ENCODE measurements at places on chromosomes 16 and 17.

- DNase-seq = no peak
Observed at GRCh38 chr16:54253118-54253517, 33.5 kb downstream of the IRX3 start.

DNA sequence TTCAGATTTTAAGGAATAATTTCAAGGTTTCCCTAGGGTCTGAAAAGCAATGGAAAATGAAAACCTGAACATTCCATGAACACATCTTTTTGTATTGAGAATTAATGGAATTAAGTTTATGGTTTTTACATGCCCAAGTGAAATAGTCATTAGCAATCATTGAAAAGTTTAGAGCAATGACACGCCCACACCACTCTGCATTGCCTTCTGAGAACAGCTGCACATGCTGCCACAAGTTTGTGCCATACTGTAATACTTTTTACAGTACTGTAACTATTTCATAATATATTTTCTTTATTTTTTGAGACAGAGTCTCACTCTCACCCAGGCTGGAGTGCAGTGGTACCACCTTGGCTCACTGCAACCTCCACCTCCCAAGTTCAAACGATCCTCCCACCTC is 345.2 kb upstream of the PMFBP1 start:
- DNase-seq = no peak

DNA sequence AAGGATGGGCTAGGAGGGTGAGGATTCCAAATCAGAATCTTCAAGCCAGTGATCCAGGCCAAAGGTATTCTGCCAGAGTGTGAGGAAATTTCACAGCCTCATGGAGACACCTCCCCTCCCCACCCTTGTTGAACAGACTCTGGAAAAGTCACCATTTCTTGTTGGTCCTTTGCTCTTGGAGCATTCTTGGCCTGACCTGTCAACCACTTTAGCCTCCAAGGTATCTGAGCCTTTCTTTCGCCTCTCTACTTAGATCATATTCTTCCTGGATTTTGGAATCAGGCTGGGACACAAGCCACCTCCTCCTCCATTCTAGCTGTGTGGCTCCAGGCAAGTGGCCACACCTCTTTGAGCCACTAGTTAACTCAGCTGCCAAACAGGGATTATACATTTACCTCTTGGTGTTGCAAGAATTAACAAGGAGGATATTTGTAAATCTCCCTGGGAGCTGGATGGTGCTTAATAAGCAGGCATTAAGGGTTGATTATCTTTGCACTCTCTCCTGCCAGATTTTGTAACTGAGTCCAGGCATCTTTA is 193.5 kb downstream of the WWOX start:
- no peak for DNase-seq

- no peak for DNase-seq
Observed at GRCh38 chr16:85329059-85329812, 217.0 kb upstream of the CIBAR2 start.

DNA sequence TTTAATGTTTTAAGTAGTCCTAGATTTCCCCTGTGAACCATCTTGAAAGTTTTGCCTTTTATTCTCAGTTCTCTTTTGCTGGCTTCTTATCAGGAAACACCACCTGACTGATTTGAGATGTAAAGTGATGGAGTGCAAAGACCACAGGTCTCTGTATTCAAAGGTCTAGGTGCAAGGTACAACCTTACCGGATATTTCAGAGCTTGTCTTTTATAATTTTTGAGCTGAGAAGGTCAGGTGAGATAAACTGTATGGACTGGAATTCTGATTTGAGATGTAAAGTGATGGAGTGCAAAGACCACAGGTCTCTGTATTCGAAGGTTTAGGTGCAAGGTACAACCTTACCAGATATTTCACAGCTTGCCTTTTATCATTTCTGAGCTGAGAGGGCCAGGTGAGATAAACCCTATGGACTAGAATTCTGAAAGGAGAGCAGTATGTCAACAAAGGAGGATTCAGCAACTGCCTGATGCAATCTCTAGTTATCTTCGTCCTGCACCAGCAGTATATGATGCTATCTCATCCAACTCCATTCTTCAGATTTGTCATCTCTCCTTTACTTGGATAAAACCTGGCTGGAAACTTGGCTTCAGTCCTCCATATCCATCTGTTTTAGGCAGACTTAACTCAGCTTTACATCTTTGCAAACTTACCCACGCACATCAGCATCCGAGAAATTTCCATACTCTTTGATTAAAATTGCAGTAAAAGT is 64.3 kb downstream of the CENPV start:
- no peak for DNase-seq

DNA sequence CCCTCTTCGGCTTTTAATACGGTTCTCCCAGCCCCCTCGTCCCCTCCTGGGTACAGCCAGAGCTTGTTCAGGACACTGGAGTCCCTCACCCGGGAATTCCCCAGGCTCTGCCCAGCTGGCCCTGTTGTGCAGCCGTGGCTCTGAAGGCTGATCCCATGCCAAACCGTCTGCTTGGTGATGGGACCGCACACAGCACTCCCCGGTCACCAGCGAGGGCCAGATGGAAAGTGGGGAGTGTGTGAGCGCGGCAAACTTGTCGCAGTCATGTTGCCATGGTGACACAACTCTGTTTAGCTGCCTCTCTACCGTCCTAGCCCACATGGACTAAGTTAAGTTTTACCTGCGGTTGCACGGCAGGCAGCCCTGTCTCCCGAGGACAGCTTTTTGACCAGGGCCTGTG is 107.9 kb downstream of the RAP1GAP2 start:
- DNase-seq = no peak

DNA sequence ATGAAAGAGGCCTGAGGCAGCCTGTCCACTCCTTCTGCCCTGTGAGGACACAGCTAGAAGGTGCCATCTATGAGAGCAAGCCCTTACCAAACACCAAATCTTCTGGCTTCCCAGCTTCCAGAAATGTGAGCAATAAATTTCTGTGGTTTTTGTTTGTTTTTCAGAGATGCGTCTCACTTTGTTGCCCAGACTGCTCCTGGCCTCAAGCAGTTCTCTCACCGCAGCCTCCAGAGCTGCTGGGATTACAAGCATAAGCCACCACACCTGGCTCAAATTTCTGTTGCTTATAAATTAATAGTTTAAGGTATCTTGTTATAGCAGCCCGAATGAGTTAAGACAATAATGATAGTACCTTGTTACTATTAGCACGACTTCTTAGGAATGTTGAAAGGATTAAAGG is 12.5 kb upstream of the SLC16A11 start:
- no peak for DNase-seq

GRCh38 chr17:4463818-4464476 is 30.2 kb downstream of the SPNS3 start:
- DNase-seq = no peak

DNA sequence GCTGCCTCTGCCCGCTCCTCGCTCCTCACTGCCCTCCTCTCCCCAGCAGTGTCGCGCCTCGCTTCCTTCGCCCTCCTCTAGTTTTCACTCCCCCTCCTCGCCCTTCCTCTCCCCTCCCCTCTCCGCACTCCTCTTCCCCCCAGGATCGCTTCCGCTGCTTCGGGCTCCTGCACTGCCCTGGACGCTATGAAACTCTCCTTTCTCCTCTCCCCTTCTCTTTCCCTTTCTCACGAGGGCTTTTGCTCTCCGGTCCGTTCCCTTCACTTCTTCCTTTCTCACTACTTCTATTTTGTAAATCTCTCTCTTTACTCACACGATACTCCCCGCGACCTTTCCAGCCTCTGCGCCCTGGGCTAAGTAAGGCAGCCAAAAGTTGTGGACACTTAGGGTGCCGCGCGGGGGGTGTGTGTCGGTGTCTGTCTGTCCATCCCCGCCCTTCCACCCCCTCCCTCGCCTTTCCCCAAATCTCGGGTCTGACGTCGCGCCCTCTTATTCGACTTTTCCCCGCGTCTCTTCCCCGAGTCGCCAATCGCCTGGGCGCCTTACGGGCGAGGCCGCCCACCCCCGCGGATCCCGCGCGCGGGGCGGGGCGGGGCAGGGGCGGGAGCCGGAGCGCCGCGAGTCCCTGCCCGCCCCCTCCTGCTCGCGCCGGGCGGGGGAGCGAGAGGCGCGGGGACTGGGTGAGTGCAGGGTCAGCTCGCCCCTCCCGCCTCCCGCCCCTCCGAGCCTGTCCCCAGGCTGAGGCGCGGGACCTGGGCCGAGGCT is at the start of gene IRX3:
TSS of gene IRX3 (minus strand) at position 422 of the 765 bp plus-strand sequence. CDS start 737 bp downstream, outside the sequence.
- no peak for DNase-seq

- no peak for DNase-seq
Observed at GRCh38 chr16:15866451-15866850, 9.6 kb upstream of the MYH11 start.

DNA sequence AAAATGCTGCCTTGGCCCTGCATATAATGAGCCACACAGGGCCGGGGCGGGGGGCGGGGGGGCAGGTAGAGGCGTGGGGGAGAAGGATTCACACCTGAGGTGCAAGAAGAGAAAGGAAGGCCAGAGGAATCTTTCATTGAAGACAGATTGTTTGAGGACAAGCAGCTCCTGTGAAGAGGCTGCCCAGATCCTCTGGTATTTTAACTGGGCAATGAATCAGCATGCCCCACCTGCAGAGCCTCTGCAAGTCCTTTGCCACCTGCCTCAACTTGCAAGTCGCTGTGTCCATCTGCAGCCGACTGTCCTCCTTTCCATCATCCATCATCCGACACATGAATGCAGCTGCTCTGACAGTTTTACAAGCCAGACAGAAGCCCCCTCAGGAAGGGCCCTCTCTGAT is 1.2 kb upstream of the SOST start:
- no peak for DNase-seq

GRCh38 chr17:47222047-47222446 is 12.9 kb downstream of the MYL4 start:
- DNase-seq = no peak

GRCh38 chr17:43398724-43399595 is at the start of gene ARL4D:
ARL4D (plus strand) TSS chr17:43398993; CDS start chr17:43399733, 740 bp downstream.
- DNase-seq = no peak

- DNase-seq = no peak
Observed at GRCh38 chr16:58324792-58325191, 30.0 kb upstream of the PRSS54 start.

DNA sequence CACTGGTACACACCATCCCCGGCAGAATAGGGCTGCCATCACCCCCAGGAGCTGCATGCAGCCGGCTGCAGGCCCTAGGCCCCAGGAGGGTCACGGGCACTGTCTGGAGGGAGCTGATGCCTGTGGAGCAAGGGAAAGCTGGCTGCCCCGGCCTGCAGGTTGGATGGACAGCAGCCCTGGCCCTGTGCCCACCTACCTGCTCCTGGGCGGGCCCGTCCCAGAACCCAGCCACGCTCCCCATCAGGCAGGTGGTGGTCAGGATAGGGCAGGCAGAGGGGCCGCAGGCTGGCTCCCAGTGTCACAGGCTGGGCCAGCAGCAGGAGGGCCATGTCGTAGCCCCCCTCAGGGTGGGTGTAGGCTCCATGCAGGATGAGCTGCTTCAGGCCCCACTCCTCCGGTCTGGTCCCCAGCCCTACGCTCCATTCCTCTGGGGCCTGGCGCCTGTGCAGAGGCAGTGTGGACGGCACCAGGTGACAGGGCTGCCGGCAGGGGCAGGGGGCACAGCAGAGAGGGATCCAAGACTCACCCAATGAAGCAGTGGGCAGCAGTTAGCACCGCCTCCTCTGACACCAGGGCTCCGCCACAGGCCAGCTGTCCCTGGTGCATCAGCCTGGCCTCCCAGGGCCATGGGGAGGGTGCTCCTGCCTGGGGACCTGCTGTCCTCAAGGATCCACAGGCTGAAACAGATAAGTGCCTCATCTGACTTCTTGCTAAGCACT is 4.0 kb downstream of the PRSS53 start:
- DNase-seq = no peak

GRCh38 chr16:82763371-82763770 is 136.6 kb downstream of the CDH13 start:
- no peak for DNase-seq

DNA sequence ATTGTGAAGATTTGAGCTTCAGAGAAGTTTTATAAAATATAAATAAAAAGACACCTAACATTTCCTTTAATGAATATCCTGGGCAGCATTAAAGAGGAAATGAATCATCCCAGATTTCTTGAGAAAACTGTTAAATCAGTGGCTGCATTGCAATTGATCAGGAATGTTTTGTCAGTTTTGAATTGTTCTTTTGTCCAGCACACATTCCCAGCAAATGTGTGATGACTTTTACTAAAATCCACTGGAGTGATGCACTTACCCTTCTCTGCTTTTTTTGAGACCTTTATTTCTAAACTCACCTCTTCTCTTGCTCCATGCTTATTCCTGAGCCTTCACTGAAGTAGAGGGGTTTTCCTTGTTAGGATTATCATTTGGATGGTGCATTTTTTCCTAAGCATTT is 1307.2 kb downstream of the CDH8 start:
- no peak for DNase-seq

DNA sequence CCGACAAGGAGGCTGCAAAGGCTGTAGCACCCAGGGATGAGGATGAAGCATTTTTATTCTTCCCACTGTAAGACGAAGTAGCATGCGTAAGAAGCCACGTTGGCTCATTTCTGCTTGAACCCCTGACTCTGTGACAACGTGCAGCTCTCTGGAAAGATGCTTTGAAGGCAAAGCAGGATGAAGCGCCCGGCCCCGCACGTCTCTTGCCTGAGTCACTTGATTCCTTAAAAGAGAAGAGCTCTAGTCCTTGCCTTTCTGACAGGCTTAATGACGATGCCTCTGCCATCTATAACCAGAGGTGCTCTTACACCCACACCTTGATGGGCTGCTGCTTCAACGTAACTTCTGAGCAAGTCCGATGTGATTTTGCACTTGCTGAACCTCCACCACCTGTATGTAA is 76.7 kb upstream of the MED9 start:
- DNase-seq = no peak

Measured in RKO (cell line).